ENCODE measurements at places on chromosomes 16 and 17. TPM values are rescaled to one million over a fixed set of nuclear protein-coding genes. Genes with fewer than 3 reads are reported as not detected.

The TEDC2 gene
- total RNA-seq: 15.5 TPM

DNA sequence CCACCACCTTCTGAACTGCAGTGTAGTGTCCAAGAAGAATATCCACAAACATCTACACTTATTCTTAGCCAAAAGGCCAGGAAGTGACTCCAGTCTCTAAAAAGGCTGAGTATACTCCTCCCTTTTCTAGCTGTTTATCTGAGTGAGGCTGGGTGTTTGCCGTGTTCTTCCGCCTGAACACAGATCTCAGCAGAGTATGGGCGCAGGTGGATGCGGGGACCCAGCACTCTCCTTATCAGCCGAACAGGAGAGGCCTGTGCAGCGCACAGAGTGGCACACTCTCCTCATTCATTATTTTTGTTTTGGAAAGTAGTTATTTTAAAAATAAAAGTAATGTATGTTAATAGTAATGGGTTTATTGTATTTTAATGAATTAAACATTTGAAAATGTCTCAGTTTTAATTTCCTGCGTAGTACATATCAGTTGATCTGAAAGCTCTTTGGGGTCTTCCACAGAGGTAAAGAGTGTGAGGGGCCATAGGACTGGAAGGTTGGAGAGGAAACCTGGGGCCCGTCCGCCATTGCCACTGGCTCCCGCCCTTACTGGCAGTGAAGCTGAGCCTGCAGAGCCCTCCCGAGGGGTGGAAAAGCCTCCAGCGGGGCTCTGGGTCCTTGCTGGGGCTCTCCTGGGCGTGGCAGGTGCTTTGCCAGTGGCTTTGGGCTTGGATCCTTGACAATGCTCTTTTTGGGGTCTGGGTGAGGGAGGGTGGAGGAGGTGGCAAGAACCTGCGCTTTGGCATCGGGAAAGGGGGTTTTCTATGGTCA is 53.8 kb downstream of the PDPK1 start:
- no peak overlapping the region for H3K27ac ChIP-seq
- no peak for DNase-seq
- H3K36me3 ChIP-seq: peaks cover 33% of the 10 kb centered on the region
- H3K4me3 ChIP-seq: no peak overlapping the region

GRCh38 chr17:57605675-57606105 is 139.4 kb downstream of the CCDC182 start:
- DNase-seq: no peak
- no peaks in the 10 kb centered on the region for H3K27me3 ChIP-seq
- H3K4me1 ChIP-seq: peaks cover 83% of the 10 kb centered on the region
- H3K4me3 ChIP-seq: peak overlapping the region; percentile 59
- H3K36me3 ChIP-seq: peaks cover 29% of the 10 kb centered on the region
- H3K27ac ChIP-seq: peak overlapping the region; percentile 99

The KRT39 gene
- total RNA-seq: not detected

The KRT27 gene
- total RNA-seq: not detected

DNA sequence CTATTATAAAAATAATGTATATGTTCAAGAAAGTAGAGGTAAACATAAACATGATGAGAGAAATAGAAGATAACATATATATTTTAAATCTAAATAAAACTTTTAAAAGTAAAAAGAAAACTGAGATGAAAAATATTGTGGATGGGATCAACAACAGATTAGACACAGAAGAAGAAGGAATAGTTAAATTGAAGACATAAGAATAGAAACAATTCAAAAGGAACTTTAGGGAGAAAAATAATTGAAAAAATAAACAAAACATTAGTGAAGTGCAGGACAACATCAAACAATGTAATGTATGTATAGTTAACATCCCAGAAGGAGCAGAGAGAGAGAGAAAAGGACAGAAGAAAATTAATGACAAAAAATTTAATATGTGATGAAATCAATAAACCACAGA is 228.1 kb upstream of the TNRC6C start:
- peaks cover 4% of the 10 kb centered on the region for H3K36me3 ChIP-seq
- H3K27me3 ChIP-seq: peaks cover 30% of the 10 kb centered on the region
- H3K27ac ChIP-seq: no peak overlapping the region
- no peak overlapping the region for H3K4me3 ChIP-seq
- no peak for DNase-seq
- peaks cover 4% of the 10 kb centered on the region for H3K4me1 ChIP-seq

- H3K27ac ChIP-seq: no peak overlapping the region
- H3K4me1 ChIP-seq: peaks cover 8% of the 10 kb centered on the region
- no peak overlapping the region for H3K4me3 ChIP-seq
- peak; percentile 65 for DNase-seq
Observed at GRCh38 chr17:58710948-58711552, 18.6 kb downstream of the RAD51C start.

DNA sequence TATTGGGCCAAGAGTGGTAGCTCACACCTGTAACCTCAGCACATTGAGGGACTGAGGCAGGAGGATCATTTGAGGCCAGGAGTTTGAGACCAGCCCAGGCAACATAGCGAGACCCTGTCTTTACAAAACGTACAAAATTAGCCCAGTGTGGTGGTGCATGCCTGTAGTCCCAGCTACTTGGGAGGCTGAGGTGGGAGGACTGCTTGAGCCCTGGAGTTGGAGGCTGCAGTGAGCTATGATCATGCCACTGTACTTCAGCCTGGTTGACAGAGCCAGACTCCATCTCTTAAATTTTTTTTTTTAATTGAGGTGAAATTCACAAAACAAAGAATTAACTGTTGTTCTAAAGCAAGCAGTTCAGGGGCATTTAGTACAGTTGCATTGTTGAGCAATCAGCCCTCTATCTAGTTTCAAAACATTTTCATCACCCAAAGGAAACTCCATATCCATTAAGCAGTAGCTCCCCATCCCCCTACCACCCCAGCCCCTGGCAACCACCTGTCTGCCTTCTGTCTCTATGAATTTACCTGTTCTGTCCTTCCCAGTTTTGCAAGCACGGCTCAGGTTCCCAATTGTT is 15.6 kb downstream of the SNX29 start:
- no peaks in the 10 kb centered on the region for H3K36me3 ChIP-seq
- no peaks in the 10 kb centered on the region for H3K27me3 ChIP-seq
- no peak overlapping the region for H3K4me3 ChIP-seq
- no peak overlapping the region for H3K27ac ChIP-seq
- DNase-seq: no peak

- no peak for DNase-seq
- no peak overlapping the region for H3K27ac ChIP-seq
- no peaks in the 10 kb centered on the region for H3K27me3 ChIP-seq
- no peak overlapping the region for H3K4me3 ChIP-seq
- peaks cover 54% of the 10 kb centered on the region for H3K4me1 ChIP-seq
Observed at GRCh38 chr16:17299790-17300189, 171.0 kb downstream of the XYLT1 start.

GRCh38 chr16:76335180-76335974 is 58.2 kb downstream of the CNTNAP4 start:
- H3K4me3 ChIP-seq: no peak overlapping the region
- no peaks in the 10 kb centered on the region for H3K4me1 ChIP-seq
- H3K27me3 ChIP-seq: no peaks in the 10 kb centered on the region
- H3K27ac ChIP-seq: no peak overlapping the region
- DNase-seq: no peak

The TBC1D3C gene
- total RNA-seq: not detected

GRCh38 chr16:16005721-16006120 is 56.3 kb downstream of the ABCC1 start:
- no peak overlapping the region for H3K4me3 ChIP-seq
- H3K27me3 ChIP-seq: no peaks in the 10 kb centered on the region
- no peak for DNase-seq
- H3K36me3 ChIP-seq: peaks cover 39% of the 10 kb centered on the region
- H3K27ac ChIP-seq: no peak overlapping the region

GRCh38 chr16:35525979-35526590 is 2066.7 kb downstream of the TP53TG3F start:
- H3K4me1 ChIP-seq: no peaks in the 10 kb centered on the region
- H3K27me3 ChIP-seq: no peaks in the 10 kb centered on the region
- H3K4me3 ChIP-seq: no peak overlapping the region
- H3K36me3 ChIP-seq: no peaks in the 10 kb centered on the region
- no peak for DNase-seq

- H3K27me3 ChIP-seq: peaks cover 40% of the 10 kb centered on the region
- no peak overlapping the region for H3K4me3 ChIP-seq
- H3K4me1 ChIP-seq: peaks cover 6% of the 10 kb centered on the region
- H3K36me3 ChIP-seq: no peaks in the 10 kb centered on the region
Observed at GRCh38 chr17:8004899-8005298, 2.5 kb downstream of the GUCY2D start.

The TEKT3 gene
- total RNA-seq: not detected

All from activated CD4-positive, alpha-beta T cell treated with anti-CD3 and anti-CD28 coated beads, Interleukin-2, amount 10 ng/mL, durations not matched to agents 7 days and 5 days (primary cell).